Stimulated activated CD8-positive, alpha-beta memory T cell treated with anti-CD3 and anti-CD28 coated beads, Interleukin-4, amount 100 ng/mL, for 1 hour (primary cell): ENCODE measurements at places on chromosomes 13 and 19.

- DNase-seq = no peak
Observed at GRCh38 chr13:67806796-67807195, 576.7 kb upstream of the PCDH9 start.

DNA sequence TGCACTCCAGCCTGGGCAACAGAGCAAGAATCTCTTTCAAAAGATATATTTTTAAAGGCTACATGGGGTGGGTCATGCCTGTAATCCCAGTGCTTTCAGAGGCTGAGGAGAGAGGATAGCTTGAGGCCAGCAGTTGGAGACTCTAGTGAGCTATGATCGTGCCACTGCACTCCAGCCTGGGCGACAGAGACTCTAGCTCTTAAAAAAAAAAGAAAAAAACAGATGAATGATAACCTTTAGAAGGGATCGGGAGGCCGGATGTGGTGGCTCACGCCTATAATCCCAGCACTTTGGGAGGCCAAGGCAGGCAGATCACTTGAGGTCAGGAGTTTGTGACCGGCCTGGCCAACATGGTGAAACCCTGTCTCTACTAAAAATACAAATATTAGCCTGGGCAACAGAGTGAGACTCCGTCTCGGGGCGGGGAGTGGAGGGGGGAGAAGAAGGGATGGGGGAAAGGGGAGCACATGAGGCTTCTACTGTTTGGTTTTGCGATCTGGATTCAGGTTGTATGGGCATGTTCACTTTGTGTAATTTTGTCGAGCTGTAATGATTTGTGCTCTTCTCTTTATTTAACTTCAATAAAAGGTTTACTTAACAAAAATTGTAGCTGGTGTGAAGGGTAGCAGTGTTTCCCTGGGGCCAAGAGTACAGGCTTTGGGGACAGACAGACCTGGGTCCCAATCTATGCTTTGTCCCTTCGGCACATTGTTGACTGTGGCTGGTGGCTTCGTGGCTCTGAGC, 1.1 kb upstream of the PSMC4 start:
- no peak for DNase-seq

DNA sequence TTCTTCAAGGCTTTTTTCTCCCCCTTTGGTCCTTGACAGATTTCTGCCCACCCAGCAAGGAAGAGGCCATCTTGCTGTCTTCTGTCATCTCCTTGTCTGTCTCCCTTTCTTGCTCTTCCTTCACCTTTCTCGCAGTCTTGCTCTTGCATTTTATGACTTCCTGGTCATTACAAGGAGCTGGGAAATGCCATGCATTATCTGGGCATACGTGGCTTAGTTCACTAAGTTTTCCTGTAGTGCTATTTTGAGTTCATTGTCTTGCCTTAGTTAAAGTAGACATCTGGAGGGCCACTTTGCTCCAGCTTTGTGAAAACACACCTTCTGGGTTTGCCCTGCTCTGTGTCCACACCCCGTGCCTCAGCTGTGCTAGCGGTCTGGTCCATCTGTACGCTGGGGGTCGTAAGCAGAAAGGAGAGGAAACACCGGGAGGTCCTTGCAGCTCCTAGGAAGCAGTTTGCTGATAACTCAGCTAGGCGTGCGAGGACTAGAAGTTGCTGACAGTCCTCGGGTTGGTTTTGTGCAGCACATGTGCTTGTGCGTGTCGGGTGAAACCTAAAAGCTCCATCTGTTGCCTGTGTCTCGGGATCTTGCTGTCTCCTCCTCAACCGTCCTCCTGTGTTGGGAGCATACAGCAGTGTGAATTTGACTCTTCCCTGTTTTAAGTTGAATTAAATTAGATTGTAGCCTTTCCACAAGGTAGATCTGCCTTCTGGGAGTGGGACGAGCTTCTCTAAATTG, 59.4 kb downstream of the ARHGEF7 start:
- no peak for DNase-seq

DNA sequence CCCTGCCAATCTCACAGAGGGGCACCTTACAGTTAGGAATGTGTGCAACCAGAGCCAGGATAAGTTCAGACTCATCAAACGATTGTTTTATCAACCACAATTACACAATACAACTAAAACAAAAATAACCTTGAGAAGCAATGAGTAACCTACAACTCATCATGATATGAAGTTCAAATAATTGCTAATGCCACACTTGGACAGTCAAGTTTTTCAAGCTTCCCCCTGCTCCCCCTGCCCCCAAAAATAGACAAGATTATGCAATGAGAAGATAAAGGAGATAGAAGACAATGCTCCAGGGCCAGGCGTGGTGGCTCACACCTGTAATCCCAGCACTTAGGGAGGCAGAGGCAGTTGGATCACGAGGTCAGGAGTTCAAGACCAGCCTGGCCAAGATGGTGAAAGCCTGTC, 13.6 kb upstream of the KPNA3 start:
- DNase-seq = no peak

DNA sequence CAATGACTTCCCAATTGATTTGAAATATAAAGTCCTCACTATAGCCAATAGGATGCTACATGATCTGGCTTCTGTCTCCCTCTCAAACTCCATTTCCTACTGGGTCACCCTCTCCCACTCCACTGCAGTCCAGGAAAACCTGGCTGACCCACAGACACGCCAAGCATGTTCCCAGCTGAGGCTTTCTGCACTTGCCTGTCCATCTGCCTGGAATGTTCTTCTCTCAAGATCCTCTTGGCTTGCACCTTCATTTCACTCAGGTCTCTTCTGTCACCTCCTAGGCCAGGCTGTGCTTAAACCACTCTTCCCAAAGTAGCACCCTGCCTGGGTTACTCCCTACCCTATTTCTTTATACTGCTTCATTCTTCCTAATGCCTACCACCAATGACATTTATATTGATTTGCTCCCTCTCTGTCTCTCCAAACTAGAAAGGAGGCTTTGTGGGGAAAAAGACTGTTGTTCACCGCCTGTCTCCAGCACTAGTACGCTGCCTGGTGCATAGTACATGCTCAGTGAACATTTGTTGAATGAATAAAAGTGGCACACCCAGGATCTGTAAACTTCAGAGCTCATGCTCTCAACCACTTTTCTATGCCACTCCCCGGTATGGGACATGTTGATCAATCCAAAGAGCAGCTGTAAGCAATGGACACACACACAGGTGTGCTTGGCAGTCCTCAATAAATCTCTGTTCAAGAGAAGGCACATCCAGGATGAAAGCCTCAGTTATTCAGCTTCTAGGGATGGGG, 261.3 kb downstream of the FOXO1 start:
- no peak for DNase-seq

GRCh38 chr13:106527826-106528225, 7.6 kb downstream of the EFNB2 start:
- no peak for DNase-seq

DNA sequence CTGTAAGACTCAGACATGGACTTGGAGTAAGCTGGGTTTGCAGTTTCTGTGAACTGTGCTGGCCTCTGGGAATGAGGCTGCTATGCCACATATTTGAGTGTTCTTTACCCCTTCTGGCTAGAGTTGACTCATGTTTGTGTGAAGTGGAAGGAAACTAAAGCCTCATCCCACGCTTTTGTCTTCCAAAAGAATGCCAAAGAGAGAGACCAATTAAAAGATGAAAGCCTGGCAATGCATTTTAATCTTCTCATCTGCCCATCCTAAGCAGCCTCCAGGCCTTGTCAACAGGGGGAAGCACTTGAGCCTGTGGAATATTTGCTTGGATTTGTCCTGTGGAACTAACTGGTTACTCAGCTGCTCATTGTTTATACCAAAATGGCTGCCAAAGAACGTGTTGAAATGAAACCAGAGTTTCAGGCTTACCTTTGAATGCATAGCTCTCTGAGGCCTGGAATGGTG, 49.1 kb downstream of the LMO7 start:
- no peak for DNase-seq

DNA sequence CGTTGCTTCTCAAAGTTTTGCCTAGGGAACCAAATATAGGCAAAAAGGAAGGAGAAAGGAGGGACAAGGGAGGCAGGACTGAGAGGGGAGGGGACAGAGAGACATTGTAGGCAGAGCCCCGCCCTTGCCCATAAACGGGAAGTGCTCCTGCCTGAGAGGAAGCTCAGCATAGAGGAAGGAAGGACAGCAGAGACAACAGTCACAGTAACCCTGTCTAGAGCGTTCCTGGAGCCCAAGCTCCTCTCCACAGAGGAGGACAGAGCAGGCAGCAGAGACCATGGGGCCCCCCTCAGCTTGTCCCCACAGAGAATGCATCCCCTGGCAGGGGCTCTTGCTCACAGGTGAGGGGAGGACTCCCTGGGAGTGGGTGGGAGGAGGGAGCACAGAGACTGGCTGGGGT, at the start of gene CEACAM21:
Gene CEACAM21, plus strand, starts transcription at position 169 of the 400 bp plus-strand sequence. Its CDS starts 109 bp downstream, at position 278.
- no peak for DNase-seq

GRCh38 chr13:84279166-84279565, 396.9 kb upstream of the SLITRK1 start:
- no peak for DNase-seq

DNA sequence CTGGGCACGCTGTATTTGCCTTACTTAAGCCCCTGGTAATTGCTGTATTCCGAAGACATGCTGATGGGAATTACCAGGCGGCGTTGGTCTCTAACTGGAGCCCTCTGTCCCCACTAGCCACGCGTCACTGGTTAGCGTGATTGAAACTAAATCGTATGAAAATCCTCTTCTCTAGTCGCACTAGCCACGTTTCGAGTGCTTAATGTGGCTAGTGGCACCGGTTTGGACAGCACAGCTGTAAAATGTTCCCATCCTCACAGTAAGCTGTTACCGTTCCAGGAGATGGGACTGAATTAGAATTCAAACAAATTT, 676 bp downstream of the BRCA2 start:
- no peak for DNase-seq

DNA sequence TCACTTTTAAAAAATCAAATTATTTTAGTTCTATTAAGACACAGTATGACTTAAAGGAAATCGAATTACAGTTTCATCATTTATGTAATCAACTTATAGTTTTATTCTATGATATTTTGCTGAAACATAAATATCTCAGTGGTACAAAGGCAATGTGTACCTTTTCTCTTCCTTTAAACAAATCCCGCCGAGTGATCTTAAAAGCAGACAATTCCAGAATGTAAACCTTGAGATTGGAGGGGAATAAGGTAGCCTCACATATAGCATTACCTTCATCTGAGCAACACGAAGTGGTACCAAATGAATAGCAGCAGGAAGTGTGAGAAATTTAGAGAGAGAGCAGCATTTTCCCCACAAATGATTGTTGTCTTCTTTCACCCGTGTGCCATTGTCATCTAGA, 842.2 kb upstream of the GPC6 start:
- DNase-seq = no peak

GRCh38 chr13:110784704-110785103, 71.2 kb downstream of the ING1 start:
- DNase-seq = no peak

GRCh38 chr19:1509602-1510441, 3.0 kb downstream of the ADAMTSL5 start:
- DNase-seq = no peak

- DNase-seq = no peak
Observed at GRCh38 chr19:6725513-6726231, 5.2 kb upstream of the C3 start.

DNA sequence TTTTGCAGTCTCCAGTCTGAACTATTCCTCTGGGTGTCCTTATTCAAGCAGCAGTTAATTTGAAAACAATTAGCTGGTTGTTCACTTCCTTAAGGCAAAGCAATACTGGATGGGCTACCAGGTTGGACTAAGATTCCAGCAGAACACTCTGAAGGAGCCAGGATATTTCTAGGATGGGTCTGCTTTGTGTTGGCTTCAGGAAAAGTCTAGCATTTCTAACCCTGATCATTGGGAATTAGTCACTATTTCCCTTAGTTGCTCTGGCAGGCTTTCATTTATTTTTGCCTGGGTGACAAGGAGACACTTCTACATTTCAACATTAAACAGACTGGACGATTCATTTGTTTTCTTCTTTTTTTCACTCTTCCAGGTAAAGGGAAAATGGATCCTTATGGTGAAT, 228.4 kb downstream of the ENOX1 start:
- DNase-seq = no peak

GRCh38 chr19:5957170-5957569, 20.8 kb downstream of the RANBP3 start:
- no peak for DNase-seq

DNA sequence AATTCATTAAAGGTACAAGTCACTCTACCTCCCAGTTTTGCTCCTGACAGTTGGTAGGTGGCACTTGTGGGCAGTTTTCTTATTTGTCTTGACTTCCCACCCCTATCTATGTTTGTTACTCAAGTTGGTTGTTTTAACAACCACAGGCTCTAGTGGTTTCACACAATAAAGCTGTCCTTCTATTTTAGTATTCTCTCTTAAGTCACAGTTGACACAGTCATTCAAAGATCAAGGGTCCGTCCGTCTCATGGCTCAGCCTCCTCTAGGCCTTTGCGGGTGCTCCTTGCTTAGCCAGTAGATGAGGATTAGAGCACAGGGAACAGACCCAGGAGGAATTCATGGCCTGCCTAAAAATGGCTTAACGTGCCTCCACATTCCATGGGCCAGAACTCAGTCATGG, 573.7 kb downstream of the IRS2 start:
- DNase-seq = no peak

DNA sequence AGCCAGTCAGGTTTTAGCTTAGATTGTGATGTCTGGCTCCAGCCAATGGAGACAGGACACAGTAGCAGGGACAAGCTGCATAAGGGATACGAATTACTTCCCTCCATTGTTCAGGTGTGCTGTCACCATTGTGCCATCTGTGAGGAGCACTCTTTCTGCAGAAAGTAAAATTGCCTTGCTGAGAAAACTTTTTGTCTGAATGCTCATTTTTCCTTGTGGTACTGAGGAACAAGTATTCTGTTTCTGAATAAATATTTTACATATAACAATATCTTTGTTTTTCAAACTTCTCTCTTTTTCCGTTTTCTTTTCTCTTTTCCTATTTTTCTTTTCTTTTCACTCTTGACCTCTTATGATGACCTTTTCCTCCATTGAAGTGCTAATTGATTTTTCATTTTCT, 10.2 kb downstream of the SLC10A2 start:
- DNase-seq = no peak

DNA sequence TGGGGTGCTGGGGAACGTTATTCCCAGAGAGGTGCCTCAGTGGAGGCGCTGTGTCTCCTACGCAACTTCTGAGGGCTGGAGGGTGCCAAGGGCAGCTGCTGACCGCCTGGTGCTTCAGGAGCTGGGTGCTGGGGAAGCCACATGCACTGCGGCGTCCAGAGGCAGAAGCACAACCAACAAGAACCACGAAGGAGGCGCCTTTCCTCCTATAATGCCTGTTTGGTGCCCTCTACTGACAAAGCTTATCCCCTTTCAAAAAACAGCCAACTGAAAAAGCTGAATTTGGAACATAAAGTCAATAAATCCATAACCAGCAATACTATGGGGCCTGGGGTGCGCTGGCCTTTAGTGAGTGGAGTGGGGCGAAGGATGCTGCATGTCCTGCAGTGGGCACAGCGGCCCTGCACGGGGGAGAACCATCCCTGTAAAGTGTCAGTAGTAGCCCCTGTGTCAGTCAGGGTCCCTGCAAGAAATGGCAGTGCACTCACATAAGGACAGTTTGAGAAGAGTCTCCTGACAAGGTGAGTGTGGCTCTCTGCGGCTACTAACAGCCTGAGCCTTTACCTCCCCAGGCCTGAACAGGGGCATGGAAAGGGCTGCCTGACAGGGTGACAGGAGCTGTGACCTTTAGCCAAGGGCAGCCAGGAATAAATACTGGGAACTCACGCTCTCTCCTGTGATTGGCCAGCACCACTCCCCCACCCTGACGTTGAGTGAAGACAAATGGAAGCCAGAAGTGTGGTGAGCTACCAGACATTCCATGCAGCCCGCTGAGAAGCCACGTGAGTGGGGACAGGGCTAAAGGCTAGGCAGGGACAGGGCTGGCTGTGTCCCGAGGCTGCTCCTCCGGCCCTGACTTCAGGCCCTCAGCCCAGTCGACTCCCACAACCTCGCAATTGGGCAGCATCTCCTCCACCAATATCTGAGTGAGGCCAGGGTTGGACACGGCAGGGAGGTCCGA, 4.5 kb upstream of the B3GNT8 start:
- no peak for DNase-seq

GRCh38 chr13:76293346-76293745, 592.9 kb downstream of the KCTD12 start:
- no peak for DNase-seq
